ENCODE measurements at places on chromosomes 13 and 19.
A peak's percentile ranks its signal among the peaks of the same experiment; 100 is the strongest.

DNA sequence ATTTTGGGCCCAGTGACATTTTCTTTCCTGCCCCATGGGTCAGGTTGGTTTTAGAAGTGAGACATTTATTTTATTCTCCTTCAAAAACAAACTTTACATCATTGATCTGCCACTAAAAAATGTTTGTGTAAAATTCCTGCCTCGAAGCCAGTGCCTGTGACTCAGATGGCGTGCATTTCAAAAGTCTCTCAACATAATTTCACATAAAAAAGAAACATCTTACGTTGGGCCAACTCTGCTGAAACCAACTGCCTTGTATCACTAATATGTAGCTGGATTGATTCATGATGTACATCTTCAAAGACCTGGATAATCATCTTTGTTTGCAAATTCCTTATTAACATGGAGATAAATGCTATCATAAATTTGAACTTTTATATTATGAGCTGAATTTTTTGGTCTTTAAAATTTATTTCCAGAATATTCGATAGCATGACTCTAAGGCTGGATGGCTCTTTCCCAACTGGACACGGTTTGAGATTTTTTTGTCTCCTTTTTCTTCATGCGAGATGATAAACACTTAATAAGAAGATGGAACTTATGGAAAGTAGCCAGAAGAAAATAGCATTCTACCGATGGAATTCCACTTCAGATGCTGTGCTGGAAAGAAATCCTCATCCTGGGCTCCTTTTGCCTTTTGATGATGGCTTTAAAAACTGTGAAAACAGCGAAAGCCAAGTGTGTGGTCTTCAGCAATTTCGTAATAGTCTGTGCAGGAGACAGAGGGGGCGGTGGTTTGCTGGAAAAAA, 420.5 kb downstream of the FGF9 start:
- no peak for DNase-seq

GRCh38 chr13:45782327-45783045, 69.1 kb downstream of the SIAH3 start:
- DNase-seq: no peak

DNA sequence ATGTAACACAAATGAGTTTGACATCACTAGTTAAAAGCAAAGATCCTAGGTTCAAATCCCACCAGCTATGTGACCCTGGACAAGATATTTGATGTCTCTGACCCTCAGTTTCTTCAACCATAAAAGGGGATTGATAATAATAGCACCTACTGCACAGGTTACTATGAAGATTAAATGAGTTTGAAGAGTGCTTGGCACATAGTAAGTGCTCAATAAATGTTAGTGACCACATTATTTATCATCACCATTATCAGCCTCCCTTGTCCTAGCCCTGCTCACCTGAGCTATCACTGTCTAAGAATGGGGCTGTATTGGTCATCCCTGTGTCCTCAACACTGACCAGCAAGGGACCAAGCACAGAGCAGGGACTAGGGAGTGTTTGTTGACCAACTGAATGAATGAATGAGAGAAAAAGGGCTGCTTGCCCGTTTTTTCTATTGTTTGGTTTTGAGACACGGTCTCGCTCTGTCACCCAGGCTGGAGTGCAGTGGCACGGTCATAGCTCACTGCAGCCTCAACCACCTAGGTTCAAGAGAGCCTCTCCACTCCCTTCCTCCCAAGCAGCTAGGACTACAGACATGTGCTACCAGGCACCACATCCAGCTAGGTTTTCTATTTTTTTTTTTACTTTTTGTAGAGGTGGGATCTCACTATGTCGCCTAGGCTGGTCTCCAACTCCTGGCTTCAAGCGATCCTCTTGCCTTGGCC, 26.6 kb upstream of the DACT3 start:
- DNase-seq: no peak

- peak; percentile 92 for DNase-seq
These were observed 10.5 kb downstream of the PMIS2 start for GRCh38 chr19:35596366-35596999.

GRCh38 chr13:38656699-38657098, 30.2 kb upstream of the FREM2 start:
- no peak for DNase-seq
